Motor neuron (in vitro differentiated cells): ENCODE measurements at places on chromosomes 2 and 18. TPM values are rescaled to one million over a fixed set of nuclear protein-coding genes. Genes with fewer than 3 reads are reported as not detected.

The YES1 gene
- 38.5 and 43.8 TPM in 2 replicates for total RNA-seq

DNA sequence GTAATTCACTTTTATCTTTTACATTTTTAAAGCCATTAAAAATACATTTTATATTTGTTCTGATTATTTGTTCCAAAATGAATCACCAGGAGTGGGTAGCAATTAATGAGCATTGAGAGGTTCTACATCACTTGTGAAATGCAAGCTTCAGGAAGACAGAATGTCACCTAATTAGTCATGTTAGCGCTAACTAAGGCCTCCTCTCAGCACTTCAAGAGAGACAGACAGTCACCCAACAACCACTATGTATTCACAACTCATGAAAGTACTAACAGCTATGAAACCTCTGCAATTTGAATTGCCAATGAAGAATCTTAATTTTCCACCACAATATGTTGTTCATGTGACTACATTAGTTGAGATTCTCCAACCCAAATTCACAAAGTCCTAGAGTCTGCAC is 611.0 kb downstream of the KCNJ3 start:
- peak; percentile 33 for ATAC-seq

DNA sequence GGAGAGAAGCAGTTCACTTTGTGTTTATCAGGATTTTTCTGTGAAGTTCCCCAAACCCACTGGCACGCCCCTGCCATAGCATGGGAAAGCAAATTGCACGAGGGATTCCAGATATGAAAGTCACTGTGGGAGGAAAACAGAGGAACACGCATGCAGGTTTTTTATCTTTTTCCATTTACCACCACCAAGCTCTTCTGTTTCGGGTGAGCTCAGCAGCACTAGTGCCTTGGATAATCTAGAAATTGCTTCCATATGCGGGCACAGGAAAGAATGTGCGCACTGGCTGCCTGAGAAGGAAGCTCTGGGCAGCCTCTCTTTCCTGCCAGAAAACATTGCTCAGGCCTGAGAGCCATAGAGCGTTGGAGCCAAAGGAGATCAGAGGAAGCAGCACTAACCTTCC is 65.9 kb upstream of the WIPF1 start:
- ATAC-seq, result no peak

The ANKRD30BL gene
- 0.36 and 1.7 TPM in 2 replicates for total RNA-seq

The IL1F10 gene
- not detected in 2 replicates for total RNA-seq
